ENCODE measurements at places on chromosomes 16 and 17.

- peak; percentile 87 for DNase-seq
Measured at GRCh38 chr16:67537636-67538591, 9.3 kb downstream of the RIPOR1 start.

DNA sequence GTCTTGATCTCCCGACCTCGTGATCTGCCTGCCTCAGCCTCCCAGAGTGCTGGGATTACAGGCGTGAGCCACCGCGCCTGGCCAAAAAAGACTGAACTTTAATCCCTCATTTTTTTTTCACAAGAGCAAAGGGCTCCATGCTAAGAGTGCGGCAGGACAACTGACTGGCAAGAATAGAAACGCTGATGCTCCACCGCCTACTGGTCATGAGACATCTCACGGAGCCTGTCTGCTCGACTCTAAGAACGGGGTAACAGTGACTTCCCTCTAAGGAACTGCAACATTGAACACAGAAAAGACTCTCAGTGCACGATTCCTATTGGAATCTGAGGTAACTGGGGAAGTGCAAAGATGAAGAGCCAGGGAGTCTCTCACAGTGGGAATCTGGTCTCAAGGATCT, 23.9 kb downstream of the HIGD1B start:
- DNase-seq = no peak

- DNase-seq = no peak
Measured at GRCh38 chr16:89049484-89050118, 44.1 kb upstream of the ACSF3 start.

DNA sequence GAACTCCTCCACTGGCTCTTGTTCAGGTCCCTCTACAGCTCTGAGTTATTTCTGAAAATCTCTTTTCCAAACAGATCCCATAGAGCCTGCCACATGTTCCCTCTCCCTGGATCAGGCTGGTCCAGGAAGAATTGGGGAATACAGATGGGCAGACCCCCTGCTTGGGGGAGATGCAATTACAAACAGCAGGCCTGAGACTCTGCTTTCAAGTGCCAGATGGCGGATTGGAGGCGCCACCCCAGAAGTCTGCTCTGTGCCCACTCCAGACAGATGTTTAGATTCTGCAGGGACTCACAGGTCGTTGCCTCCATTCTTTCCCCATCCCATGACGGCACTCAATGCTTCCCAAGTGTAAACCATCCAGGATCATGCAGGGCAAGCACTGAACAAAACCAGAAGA, 316.6 kb downstream of the SLC39A11 start:
- no peak for DNase-seq

GRCh38 chr17:78128551-78129350, at the start of gene TMC6:
Gene TMC6 (minus strand): TSS chr17:78128755. CDS start chr17:78126832, 1,923 bp downstream.
- no peak for DNase-seq
